ENCODE measurements at places on chromosomes 11 and 22.

- no peak for DNase-seq
These were observed 18.2 kb downstream of the PDE2A start for GRCh38 chr11:72655896-72656464.

- DNase-seq: no peak
These were observed 1.5 kb upstream of the CD151 start for GRCh38 chr11:831118-831864.

GRCh38 chr11:113440816-113441215, 34.4 kb downstream of the DRD2 start:
- no peak for DNase-seq

DNA sequence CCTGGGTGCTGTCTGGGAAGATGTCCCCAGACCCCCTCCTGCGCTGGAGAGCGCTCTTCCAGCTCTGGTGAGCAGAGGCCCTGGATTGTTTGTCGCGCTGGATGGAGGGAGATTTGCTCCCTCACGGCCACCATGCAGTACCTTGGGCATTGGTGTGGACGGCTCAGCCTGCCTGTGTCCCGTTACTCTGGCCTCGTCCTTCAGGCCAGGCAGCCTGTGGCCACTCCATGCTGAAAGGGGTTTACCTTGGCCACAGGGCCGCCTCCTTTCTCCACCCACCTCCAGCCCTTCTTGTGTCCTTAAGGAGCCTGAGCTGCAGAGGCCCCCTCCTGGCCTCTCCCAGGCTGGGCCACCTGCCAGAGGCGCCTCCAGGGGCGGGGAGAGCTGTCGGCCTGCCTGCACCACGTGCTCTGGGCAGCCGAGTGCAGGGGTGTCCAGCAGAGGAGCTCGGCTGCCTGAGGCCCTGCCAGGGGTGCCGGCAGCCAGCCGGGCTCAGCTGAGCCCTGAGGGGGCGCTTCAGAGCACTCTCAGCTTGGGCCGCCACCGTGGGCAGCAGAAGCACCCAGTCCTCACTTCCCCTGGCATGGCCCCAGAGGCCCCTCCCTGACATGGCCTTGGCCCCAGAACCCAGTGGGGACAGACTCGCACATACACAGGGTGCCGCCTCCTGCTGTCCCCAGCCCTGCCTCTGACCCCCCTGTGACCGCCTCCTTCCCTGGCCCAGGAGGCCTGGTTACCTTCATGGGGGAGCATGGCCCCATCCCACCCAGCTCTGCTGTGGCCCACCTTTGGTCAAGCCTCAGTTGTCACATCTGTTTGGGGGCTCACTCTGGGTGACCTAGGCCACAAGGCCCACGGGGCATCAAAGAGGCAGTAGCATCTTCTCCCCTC, 3.4 kb downstream of the CCND1 start:
- no peak for DNase-seq

GRCh38 chr11:102118937-102119336, 8.7 kb downstream of the YAP1 start:
- DNase-seq: no peak

GRCh38 chr11:45396394-45396793, 110.3 kb upstream of the SYT13 start:
- no peak for DNase-seq

DNA sequence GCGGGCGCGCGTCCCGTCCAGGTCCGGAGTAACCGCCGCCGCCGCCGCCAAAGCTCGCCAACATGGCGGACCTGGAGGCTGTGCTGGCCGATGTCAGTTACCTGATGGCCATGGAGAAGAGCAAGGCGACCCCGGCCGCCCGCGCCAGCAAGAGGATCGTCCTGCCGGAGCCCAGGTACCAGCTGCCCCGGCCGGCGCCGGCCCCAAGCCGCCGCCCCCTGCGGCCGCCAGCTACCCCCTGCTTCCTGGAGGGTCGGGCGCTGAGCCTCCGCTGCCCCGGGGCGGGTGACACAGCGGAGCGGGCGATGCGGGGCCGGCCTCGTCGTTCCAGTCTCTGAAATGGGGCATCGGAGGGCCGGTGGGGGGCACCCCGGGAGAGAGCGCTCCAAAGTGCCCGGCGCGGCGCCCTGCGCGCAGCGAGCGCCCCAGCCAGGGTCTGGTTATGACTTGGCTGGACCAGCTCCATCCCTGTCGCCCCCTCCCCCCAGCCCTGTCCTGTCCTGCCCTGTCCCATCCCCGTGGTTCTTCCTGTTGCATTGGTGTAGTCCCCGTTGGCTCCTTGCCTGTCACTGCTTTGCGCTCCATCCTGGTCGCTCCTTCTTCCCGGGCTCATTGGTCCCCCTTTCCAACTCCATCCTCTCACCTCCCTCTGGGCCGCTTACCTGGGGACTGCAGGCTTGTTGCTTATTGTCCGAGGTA, 653 bp downstream of the GRK3 start:
- no peak for DNase-seq

- no peak for DNase-seq
These were observed 66.2 kb upstream of the EIF3D start for GRCh38 chr22:36595154-36595553.

DNA sequence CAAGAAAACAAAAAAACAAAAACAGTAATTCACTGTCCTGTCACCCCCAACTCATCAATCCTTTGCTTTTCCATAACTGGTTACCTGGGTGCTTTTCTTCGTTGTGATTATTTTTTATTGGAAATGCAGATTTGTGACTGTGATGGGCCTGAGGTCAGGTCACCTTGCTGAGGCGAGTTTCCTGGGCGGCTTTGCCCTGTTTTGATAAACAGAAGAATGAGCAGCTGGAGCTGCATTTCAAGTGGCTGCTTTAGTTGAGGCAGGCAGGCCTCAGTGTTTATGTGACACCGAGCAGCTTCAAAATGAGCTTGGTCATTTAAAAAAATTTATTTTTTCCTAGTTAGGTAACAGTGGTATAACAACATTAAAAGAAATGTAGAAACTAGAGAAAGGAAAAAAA, 22.2 kb downstream of the PTPRJ start:
- no peak for DNase-seq

- DNase-seq: no peak
These were observed 25.4 kb downstream of the TAF1D start for GRCh38 chr11:93715797-93716396.

DNA sequence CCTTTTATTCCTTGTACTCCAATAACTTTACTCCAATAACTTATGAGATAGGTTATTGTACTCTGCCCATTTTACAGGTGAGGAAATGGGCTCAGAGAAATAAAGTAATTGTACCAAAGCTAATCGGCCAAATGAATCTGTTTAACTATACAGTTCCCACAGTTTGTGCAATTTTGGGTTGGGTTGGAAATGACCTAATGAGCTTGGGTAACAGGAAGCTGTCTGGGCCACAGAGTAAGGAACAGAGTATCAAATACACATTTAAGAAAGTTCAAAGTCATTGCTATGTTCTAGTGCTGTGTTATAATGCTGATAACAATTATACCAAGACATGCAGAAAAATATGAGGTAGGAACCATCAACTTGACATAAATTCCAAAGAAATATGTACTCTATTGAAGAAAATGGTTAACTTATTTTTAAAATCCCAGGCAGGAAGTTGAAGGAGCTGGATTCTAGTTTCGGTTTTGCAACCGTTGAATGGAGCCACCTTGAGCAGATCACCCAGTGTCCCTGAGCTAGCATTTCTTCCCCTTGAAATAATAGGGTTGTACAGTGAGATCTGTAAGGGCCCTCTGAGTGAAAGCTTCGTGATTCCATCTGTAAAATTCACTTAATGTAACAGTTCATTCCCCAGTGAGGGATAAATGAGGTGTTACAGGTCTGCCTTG, 360.9 kb upstream of the NARS2 start:
- no peak for DNase-seq

DNA sequence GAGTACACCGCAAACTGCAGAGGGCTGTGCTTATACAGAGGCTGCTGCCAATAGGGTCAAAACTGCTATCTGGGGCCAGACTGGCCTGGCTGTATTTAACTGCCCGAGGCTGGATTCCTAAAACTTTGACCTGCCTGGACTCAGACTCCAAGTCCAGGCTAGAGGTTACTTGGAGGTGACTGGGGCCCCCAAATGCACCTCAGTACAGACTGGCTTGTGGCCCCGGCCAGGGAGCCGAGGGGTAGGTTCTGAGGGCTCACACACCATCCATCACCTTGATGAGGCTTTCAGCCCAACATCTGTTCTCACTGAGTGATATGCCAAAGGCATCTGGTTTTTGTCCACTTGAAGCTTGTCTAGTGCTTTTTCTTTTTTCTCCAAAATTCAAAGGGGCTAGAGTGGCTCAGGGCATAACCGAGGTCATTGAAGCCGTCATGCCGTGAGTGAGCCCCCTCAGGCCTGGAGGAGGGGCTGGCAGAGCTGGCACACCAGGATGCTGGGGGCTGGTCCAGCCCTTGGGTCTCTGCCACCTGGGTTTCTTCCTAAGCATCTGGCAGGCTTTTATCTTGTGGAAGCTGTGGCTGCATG, 52.4 kb upstream of the TTLL12 start:
- no peak for DNase-seq

DNA sequence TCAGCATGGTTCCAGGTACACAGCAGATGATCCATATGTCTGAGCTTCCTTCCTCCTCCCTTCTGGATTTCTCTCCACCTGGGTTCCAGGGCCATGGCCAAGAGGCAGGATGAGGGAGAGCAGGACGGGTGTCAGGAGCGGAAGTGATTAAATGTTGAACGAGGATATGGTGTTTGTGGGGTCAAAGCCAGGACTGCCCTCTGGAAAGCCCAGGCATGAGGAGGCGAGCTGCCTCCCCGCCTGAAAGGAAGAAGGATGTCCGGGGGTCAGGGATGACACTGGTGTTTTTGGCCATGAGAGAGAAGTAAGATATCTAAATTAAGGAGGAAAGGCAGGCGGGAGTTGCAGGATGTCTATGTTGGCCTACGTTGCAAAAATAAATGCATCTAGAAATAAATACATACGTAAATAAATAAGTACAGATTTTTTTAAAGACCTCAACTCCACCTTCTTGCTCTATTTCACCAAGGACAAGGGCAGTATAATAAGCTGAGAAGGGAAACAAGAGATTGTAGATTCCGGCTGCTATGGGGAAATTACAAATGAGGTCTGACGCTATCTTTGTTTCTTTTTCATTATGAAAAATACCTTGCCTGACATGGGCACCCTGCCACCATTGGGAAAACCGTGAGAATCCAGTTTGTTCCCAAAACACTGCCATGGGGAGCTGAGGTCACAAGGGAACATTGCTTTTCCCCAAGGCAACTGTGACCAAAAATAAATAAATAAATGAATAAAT, 27.6 kb upstream of the LIPT2 start:
- DNase-seq: no peak

DNA sequence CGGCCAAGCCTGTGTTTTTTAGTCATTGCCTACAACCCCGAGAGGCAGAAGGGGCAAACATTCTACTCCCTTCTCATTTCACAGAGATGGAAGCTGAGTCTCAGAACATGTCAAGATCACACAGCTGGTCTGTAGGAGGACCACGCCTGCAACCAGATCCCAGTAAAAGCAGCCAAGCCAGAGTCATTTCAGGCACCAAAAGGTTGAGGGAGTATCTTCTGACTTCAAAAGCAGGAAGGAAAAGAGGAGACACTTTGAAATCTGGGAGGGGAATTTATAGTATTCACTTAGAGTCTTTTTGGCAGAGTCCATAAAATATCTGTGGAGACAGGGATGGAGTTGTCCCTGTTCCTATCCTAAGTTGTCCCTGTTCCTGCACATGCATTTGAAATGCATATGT, 17.9 kb upstream of the ZDHHC13 start:
- DNase-seq: no peak

DNA sequence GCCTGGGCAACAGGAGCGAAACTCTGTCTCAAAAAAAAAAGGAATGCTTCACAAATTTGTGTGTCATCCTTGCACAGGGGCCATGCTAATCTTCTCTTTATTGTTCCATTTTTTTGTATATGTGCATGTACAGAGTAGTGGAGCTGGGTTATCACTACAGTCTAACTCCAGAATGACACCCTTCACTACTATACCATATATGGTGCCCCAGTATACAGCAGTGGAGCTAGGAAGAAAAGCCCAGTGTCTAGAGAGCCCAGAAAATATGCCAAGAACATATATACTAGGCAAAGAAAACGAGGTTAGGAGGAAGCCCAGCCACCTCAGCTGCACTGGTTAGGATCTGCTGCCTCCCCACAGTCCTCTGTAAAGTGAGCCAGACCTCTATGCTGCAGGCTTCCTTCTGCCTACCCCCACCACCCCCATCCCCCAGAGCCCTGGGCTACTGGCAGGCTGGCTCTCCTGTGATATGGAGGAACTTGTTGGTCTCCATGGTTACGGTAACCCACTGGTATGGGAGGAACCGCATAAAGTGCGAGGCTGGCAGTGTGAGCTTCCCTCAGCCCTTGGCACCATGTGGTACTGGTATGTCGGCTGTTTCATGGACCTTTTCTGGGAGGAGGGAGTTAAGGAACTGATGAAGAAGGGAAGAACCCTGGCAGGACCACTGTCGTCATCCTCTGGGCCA, 34.3 kb downstream of the RCOR2 start:
- DNase-seq: no peak

DNA sequence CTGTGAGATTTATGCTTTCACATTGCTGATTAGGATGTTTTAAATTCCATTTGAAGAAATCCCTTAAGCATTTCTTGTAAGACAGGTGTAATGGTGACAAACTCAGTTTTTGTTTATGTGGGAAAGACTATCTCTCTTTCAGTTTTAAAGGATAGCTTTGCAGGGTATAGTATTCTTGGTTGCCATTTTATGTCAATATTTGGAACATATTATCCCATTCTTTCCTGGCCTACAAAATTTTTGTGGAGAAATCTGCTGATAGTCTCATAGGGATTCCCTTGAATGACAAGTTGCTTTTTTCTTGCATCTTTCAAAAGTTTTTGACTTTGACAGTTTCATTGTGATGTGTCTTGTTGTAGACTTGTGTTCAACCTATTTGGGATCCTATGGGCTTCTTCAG, 28.8 kb downstream of the NAGA start:
- DNase-seq: no peak

GRCh38 chr22:35148381-35148780, 82.4 kb downstream of the ISX start:
- no peak for DNase-seq

DNA sequence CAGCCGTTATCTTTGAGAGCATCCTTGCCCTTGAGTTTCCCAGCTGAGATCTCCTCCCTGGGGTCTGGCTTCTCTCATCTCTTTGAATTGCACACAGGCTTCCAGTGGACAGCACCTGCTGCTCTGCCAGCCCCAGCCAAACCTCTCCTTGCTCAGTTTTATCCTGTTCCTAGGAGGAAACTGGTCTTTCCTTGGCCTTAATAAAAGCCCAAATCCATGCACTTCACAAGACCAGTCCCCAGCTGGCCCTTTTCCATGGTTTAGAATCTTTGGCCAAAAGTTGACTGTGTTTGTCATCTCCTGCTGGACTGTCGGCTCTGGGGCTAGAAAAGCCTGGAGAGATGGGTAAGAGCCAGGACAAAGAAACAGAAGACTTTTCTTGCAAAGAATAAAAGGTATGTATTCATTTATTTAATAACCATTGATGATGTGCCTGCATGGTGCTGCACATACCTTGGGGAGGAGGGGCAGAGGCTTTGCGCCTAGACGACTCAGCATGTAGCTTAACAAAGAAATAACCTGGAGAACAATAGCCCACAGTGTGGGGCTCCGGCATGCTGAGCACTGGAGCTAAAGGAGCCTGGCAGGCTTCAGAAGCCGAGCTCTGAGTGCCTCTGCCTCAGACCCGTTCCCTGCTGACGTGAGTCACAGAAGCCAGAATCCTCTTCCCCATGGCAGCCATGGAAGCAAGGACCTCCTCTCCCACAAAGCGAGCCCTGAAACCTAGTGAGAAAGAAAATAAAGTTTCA, 319.3 kb upstream of the B3GAT1 start:
- DNase-seq: no peak

Data from hypothalamus (tissue), 51 donors.